ENCODE measurements at places on chromosomes 16 and 17.
A peak's percentile ranks its signal among the peaks of the same experiment; 100 is the strongest.

DNA sequence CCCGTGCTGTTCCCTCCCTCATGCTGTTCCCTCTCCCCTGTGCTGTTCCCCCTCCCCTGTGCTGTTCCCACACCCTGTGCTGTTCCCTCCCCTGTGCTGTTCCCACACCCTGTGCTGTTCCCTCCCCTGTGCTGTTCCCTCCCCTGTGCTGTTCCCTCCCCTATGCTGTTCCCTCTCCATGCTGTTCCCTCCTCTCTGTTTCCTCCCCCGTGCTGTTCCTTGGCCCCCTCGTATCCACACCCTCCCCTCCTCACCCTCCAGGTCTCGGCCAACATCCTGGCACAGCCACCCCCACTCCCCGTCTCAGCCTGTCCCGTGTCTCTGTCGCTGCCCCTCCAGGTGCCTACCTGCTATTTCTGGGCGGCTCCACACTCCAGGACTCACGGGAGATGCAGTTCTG is 48.5 kb upstream of the ZC3H18 start:
- no peak for DNase-seq

DNA sequence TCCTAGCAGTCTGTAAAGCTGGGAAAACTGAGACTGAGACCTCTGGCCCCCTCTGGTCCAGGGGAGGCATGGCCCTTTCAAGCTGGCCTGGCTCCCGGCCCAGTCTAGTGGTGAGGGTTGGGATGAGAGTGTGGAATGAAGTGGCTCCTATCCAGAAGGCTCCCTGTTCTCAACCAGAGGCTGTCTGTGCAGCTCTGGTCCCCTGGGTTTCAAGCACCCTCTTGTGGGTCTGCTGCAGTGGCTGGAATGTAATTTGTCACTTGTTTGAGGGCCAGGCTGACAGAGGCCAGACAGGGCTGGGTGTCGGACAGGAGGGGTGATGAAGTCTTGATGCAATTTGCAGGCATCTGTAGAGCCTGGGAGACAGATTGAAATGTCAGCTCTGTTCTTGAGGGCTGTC is 22.1 kb upstream of the PHF12 start:
- DNase-seq: no peak

- peak; percentile 68 for DNase-seq
Measured at GRCh38 chr17:63931981-63932561, at the start of gene CD79B. TSS of gene CD79B (minus strand) at chr17:63932331. CDS start at chr17:63932261, 70 bp downstream.

GRCh38 chr17:51362811-51363585 is 102.7 kb downstream of the UTP18 start:
- no peak for DNase-seq

DNA sequence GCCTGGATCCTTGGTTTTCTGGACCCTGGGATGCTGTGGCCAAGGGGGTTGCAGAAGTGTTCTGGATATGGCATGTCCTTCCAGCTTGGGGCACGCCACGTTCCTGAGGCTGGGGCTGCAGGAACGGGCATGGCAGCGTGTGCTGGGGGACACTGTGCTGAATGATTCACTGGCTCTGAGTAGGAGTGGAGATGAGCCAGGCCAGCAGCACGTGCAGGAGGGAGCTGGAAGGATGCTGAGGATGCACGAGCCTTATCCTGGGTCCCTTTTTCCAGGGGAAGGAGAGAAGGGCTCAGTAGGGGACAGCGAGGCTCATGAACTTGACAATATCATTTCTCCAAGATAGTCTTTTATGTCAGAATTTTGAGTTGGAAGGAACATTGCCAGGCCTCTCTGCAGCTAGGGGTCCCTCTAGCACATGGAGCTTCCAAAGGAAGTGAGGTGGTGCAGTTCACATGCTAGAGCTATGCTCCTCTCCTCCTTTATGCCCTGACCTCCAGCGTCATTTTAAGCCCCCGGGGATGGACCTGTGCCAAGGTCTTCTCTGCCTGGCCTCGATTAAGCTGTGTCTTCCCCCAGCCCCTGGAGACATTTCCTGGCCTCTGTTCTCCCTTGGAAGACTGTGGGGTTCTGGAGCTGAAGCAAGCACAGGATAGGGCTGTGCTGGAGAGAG is 125.9 kb downstream of the OR1D5 start:
- no peak for DNase-seq

DNA sequence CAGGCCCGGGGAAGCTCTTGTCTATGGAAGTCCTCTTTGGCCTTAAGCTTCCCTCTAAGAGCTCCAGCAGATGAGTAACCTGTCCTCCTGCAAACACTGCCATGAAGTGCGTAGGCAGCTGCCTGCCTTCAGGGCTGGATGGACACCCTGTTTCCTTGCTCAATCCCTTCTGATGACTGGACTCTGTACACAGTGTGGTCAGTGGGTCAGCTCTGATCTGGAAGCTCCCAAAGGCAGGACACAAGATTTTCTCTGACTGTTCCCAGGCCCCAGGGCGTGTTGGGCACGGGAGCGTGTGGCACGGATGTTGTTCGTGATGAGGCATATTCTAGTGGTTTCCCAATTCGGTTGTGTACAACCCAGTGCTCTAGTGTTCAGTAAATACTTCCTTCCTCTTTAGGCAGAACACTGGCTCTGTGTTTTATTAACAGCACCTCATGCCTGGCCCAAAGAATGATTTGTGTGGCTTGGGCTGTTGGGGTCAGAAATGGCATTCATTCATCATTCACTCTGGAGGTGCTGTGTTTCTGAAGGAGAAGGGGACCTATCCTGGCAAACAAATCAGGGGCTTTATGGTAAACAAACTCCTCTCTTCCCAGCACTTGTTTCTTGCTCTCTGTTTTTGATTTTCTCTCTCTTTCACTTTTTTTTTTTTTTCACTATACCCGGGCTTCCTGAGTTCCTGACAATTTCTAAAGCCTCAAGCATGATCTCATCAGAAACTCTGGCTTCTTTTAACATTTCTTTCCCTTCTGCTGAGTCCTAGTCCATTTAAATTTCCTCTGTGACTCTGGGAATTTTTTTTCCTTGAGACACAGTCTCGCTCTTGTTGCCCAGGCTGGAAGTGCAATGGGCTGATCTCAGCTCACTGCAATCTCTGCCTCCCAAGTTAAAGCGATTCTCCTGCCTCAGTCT is 12.0 kb upstream of the RNF157 start:
- no peak for DNase-seq

GRCh38 chr16:75287708-75288107 is 36.3 kb upstream of the BCAR1 start:
- no peak for DNase-seq

DNA sequence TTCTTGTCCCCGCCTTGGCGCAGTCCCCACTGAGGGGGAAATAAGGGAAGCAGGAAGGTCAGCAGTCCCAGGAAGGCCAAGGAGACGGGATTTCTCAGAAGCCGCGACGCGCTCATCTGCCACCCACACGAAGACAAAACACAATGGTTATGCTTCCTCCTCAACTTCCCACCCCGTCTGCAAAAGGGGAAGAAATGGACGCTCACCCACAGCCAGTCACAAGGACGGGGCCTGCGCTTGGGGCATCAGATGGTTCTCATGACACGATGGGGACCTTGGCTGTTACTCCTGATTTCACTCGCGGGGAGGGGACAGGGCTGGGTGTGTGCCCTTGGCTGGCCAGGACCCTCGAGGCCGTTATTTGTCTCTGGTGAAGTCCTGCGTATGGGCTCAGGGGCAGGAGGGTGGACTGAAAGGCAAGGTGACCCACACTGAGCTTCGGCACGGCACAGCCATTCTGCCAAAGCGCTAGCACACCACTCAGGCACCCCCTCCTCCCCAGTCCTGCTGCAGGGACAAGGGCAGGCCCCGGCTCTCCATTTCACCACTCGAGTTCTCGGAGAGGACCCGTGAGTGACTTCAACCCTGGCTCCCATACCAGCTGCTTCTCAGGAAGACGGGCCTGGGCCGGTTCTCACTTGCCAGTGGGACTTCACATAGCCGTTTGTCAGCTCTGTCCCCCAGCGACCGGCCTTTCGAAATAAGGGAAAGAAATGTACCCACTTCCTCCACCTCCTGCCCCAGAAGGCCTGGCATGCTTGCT is 84.5 kb downstream of the ABR start:
- no peak for DNase-seq

DNA sequence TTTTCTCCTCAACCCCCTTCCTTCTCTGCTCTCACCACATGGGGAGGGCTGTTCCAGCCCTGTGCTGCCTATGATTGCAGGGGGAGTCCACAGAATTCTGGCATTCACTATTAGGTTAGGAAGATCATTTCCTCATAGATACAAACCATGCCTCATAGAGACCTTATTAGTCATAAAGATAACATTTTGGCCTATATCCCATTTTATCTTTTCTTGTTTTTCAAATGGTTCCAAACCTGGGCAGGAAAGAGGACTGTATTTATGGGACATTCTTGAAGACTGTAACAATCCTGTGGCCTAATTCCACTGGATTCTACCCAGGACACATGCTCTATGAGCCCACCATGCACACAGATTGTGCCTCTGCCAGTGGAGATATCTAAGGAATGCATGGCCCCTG is 51.7 kb downstream of the ASIC2 start:
- no peak for DNase-seq

DNA sequence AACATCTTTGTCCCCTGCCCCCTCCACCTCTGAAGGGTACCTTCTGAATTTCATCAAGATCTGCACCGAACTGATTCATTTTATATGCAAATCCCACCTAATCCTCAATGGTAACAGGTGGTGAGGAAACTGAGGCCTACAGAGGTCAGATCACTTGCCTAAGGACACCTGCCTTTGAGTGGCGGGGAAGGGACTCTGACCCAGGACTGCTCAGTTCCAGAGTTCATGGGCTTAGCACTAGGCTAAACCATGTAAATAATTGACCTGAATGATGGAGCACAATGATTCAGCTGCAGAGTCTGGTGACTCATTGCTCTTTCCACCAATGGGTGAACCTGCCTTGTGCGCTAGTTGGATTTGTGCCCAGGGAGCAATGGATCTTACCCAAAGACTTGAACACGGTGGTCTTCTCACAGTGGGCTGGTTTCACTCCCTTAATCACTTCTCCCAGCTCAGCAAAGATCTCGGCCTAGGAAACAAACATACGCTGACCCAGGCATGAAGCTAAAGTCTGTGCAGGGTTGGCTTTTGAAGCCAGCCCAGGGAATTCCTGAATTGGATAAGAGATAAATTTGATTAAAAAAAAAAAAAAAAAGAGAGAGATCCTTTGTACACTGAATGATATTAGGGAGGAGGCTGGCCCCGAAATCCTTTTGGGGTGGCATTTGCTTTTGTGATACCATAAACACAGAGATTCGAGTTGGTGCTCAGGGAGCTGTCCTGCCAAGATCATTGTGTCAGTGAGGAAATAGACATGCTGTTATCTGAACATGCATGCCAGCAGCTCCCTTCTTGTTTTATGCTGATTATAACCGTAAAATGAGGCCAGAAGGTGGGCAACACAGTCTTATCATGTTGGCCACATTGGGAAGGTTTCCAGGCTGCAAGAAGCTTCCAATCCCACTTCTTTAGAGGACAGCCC is 17.0 kb downstream of the CRYM start:
- no peak for DNase-seq

- DNase-seq: no peak
Measured at GRCh38 chr16:69049146-69049545, 56.3 kb upstream of the HAS3 start.

- no peak for DNase-seq
Measured at GRCh38 chr17:63988741-63989621, 9.2 kb upstream of the PRR29 start.

- DNase-seq: no peak
Measured at GRCh38 chr17:71208111-71208704, 912.6 kb upstream of the SOX9 start.

GRCh38 chr16:65377195-65377594 is 255.3 kb upstream of the CDH11 start:
- DNase-seq: no peak

DNA sequence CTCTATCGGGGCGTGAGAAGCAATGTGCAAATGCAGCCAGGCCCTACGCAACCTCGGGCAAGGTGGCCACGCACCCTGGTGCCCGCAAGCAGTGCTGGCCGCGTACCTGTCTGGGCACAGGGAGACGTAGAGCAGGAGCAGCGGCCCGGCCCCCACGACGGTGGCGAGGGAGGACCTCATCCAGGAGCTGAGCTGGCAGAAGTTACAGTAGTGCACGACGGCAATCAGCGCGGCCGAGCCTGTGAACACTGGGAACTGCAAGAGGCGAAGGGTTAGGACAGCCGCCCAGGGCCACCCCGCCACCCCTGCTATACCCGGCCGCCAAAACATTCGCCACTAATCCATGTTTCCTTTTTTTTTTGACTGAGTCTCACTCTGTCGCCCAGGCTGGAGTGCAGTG is 96.9 kb upstream of the CREBBP start:
- DNase-seq: no peak

GRCh38 chr16:4180511-4180910 is 61.4 kb downstream of the SRL start:
- no peak for DNase-seq

- no peak for DNase-seq
Measured at GRCh38 chr17:81509207-81509971, 3.2 kb downstream of the ACTG1 start.

- DNase-seq: no peak
Measured at GRCh38 chr17:39820541-39820940, 43.6 kb downstream of the IKZF3 start.

DNA sequence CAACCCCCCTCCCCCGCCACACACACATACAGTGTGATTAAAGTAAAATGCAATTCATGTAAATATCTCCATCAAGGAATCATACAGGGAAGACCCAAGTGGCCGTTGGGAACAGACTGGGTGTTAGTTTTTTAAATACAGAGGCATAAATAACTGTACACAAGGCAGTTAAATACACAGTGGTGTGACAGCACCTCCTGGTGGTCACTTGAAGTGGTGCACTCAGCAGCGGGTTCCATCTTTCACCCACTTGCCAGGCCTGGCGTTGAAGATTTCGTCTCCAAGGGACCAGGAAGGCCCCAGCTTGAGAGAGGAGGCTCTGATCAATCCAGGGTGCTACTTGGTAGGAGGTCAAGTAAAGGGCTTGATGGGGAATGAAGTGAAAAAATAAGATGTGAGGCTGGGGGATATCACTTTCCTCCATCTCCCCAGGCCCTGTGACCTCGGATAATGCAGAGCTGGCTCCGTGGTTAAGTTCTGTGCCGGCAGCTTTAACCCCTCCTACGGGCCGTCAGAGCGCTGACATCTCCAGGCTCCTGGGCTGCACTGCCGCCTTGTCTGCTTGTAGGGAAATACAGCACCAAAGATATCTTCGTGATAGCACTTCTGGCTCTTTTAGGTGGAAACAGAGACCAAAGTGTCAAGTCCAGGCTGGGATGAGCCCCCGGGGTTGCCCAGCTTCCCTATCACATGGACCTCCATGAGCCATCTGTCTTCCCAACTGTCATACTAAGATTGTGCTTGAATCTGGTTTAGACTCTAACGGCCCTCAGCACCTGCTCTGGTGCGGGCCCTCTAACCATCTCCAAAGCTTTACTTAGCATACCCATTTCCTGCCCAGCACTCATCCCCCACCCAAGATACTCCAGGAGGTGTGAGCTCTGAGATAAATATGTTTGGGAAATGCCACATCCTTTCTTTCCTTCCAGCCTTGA is 20.7 kb downstream of the LGALS9 start:
- peak; percentile 69 for DNase-seq
